ENCODE measurements at places on chromosomes 1 and 21. TPM values are rescaled to one million over a fixed set of nuclear protein-coding genes. Genes with fewer than 3 reads are reported as not detected.

ZNHIT6 gene
- total RNA-seq, result 12.1 TPM

ZNF124 gene
- 69.6 TPM for total RNA-seq

MFSD2A gene
- 5.4 TPM for total RNA-seq

EVI5 gene
- 87.9 TPM for total RNA-seq

THRAP3 gene
- total RNA-seq, result 67.9 TPM

CTSE gene
- not detected for total RNA-seq

LAX1 gene
- not detected for total RNA-seq

PADI2 gene
- total RNA-seq, result 0.19 TPM

CFAP45 gene
- total RNA-seq, result 0.28 TPM

PLA2G2C gene
- total RNA-seq, result not detected

OR2AK2 gene
- not detected for total RNA-seq

BACE2 gene
- total RNA-seq, result 25.5 TPM

HSF2BP gene
- total RNA-seq, result 0.96 TPM

SLC35E2B gene
- 26.8 TPM for total RNA-seq

GUCA2B gene
- not detected for total RNA-seq

CRNN gene
- total RNA-seq, result not detected

RAB3B gene
- total RNA-seq, result 38.3 TPM

CGN gene
- total RNA-seq, result under 0.01 TPM

LCE1B gene
- not detected for total RNA-seq

ARID4B gene
- total RNA-seq, result 28.2 TPM

IFNLR1 gene
- total RNA-seq, result under 0.01 TPM

LRRC38 gene
- 0.28 TPM for total RNA-seq

DCST1 gene
- not detected for total RNA-seq

GABRD gene
- total RNA-seq, result not detected

AKR7A2 gene
- 55.8 TPM for total RNA-seq

ATP6V1G3 gene
- not detected for total RNA-seq

CHD5 gene
- under 0.01 TPM for total RNA-seq

FAM3B gene
- total RNA-seq, result not detected

CATSPER4 gene
- total RNA-seq, result not detected

MACO1 gene
- total RNA-seq, result 15.0 TPM

RIMS3 gene
- 0.85 TPM for total RNA-seq

TTC22 gene
- total RNA-seq, result not detected

GPR25 gene
- total RNA-seq, result not detected

USH2A gene
- not detected for total RNA-seq

AUNIP gene
- total RNA-seq, result 5.6 TPM

HUNK gene
- total RNA-seq, result not detected

TNFAIP8L2 gene
- not detected for total RNA-seq

RGS13 gene
- not detected for total RNA-seq

ITLN2 gene
- 1.4 TPM for total RNA-seq

DCDC2B gene
- not detected for total RNA-seq

OXCT2 gene
- 1.7 TPM for total RNA-seq

CD5L gene
- not detected for total RNA-seq

BSND gene
- not detected for total RNA-seq

ZBTB8A gene
- 4.6 TPM for total RNA-seq

CD53 gene
- total RNA-seq, result not detected

FALEC gene
- total RNA-seq, result not detected

KDF1 gene
- total RNA-seq, result 0.28 TPM

OR2L8 gene
- not detected for total RNA-seq

GBP4 gene
- total RNA-seq, result 2.3 TPM

FHAD1 gene
- 0.19 TPM for total RNA-seq

MYBPH gene
- total RNA-seq, result not detected

AXDND1 gene
- total RNA-seq, result 1.1 TPM

CR1L gene
- total RNA-seq, result not detected

TMEM167B gene
- 21.1 TPM for total RNA-seq

FAM72C gene
- total RNA-seq, result 2.5 TPM

VANGL2 gene
- 0.28 TPM for total RNA-seq

SPRR2A gene
- not detected for total RNA-seq

All from regular cardiac myocyte (primary cell).